ENCODE measurements at places on chromosomes 7 and 10.

GRCh38 chr10:9010931-9011670, 956.6 kb downstream of the GATA3 start:
- H3K36me3 ChIP-seq, result no peaks in the 10 kb centered on the region
- no peak overlapping the region for H3K27ac ChIP-seq
- H3K4me1 ChIP-seq, result no peaks in the 10 kb centered on the region
- H3K4me3 ChIP-seq, result no peak overlapping the region
- no peak for DNase-seq
- H3K27me3 ChIP-seq, result peaks cover 11% of the 10 kb centered on the region

- no peak overlapping the region for H3K27ac ChIP-seq
- H3K4me1 ChIP-seq, result no peaks in the 10 kb centered on the region
- H3K4me3 ChIP-seq, result no peak overlapping the region
- no peaks in the 10 kb centered on the region for H3K36me3 ChIP-seq
- no peaks in the 10 kb centered on the region for H3K27me3 ChIP-seq
Observed at GRCh38 chr7:13947535-13947934, 41.9 kb downstream of the ETV1 start.

- no peaks in the 10 kb centered on the region for H3K36me3 ChIP-seq
- H3K27ac ChIP-seq, result no peak overlapping the region
- H3K27me3 ChIP-seq, result no peaks in the 10 kb centered on the region
- H3K4me3 ChIP-seq, result no peak overlapping the region
- no peaks in the 10 kb centered on the region for H3K4me1 ChIP-seq
Observed at GRCh38 chr10:82308641-82309040, 433.6 kb downstream of the NRG3 start.

- peaks cover 61% of the 10 kb centered on the region for H3K4me1 ChIP-seq
- H3K27ac ChIP-seq, result no peak overlapping the region
- H3K36me3 ChIP-seq, result peaks cover 5% of the 10 kb centered on the region
- no peak for DNase-seq
Observed at GRCh38 chr10:110017907-110018306, 10.1 kb downstream of the ADD3 start.

DNA sequence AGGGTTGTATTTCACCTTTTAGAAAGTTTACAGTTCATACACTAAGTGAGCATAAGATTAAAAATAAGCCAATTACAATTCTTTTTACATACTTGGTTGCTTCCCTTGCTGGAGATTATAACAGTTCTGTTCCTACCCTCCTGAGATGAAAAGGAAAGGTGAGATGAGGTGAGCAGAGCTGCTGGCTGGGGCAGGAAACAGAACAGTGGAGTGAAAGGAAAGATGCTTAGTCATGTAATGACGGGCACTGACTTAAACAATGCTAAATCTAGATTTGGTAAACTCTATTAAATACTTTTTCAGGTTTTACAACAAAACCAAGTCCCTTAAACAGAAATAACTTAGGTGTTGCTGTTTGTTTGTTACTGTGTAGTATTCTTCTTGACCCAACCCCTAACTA, 19.9 kb upstream of the ZEB1 start:
- no peak for DNase-seq
- no peak overlapping the region for H3K27ac ChIP-seq
- peaks cover 2% of the 10 kb centered on the region for H3K4me1 ChIP-seq
- H3K27me3 ChIP-seq, result peaks cover 13% of the 10 kb centered on the region
- no peaks in the 10 kb centered on the region for H3K36me3 ChIP-seq

DNA sequence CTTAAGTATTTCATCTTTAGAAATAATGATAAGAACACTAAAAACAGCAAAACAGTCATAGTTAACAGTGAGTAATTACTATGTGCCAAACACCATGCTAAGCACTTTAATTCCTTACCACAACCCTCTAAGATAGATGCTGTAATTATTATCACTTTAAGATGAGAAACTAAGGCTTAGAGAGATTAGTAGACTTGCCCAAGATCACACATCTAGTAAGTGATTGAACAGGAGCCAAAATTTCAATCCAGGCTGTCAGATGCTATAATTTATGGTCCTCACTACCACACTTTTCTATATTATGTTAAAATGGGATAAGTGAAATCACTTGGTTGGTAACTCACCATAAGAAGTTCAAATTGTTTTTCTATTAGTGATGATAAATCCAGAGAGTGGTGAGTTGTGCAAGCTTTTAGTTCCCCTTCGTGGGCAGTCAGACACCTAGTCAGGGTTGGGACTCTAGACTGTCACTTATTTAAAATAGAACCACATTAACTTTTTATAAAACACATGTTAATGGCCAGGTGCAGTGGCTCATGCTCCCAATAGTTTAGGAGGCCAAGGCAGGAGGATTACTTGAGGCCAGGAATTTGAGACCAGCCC, 85.9 kb upstream of the GATA3 start:
- no peak overlapping the region for H3K4me3 ChIP-seq
- no peak for DNase-seq
- no peaks in the 10 kb centered on the region for H3K27me3 ChIP-seq
- peaks cover 2% of the 10 kb centered on the region for H3K36me3 ChIP-seq
- H3K4me1 ChIP-seq, result peaks cover 4% of the 10 kb centered on the region

DNA sequence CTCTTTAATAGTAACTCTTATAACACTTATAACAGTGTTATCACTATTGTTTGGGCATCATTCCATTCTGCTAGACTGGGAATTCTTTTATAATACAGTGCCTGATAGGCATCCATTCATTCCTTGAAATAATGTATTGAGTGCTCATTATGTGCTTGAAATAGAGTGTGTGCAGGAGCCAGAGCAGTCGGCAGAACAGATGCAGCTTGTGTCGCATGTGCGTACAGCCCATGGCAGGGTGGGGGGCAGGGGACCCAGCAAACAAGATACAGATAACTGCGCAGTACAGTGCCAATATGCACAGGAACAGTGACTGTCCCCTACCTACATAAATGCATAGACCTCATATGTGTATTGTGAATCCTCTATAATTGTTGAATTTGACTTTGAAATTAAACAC, 99.3 kb downstream of the KAT6B start:
- H3K36me3 ChIP-seq, result no peaks in the 10 kb centered on the region
- H3K27me3 ChIP-seq, result no peaks in the 10 kb centered on the region
- H3K27ac ChIP-seq, result no peak overlapping the region
- H3K4me3 ChIP-seq, result no peak overlapping the region
- peaks cover 26% of the 10 kb centered on the region for H3K4me1 ChIP-seq

DNA sequence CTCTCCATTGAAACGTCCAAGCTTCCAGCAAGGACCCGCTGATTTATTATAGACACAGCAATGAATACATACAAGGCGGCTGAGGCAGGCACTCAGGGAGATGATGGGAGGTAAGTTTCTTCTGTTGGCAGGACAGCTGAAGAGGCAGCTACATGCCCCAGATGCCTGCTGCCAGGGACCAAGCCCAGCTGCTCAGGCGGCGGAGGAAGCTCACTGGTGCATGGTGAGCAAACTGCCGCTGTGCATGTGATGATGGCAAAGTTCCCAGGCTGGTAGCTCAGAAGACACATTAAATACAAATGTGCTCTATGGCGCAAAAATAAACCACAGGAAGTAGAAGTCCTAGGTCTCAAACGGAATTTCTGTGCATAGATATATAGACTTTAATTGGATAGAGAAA, 2.3 kb downstream of the DNTT start:
- no peak for DNase-seq
- H3K27ac ChIP-seq, result no peak overlapping the region
- no peaks in the 10 kb centered on the region for H3K36me3 ChIP-seq
- H3K27me3 ChIP-seq, result peaks cover 58% of the 10 kb centered on the region
- no peak overlapping the region for H3K4me3 ChIP-seq

- H3K27me3 ChIP-seq, result peaks cover 18% of the 10 kb centered on the region
- DNase-seq, result no peak
- H3K27ac ChIP-seq, result no peak overlapping the region
Observed at GRCh38 chr7:115249080-115249479, 327.2 kb downstream of the MDFIC start.
